ENCODE measurements at places on chromosomes 1 and 21.

DNA sequence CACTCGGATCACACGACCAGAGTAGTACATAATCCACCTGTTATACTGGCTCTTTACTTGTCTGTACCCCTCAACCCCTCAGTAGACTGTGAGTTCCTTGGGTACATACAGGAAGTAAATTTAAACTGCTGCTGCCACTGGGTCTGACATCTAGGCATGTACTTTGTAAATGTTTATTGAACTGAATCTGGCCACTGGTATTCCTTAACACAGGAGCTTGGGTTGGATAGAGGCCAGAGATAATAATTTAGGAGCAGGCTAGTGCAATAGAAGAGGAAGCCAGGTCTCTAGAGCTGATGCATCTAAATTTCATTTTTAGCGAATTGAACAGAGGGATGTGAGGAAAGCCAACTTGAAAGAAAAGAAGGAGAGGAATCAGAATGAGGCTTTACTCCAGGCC, 12.4 kb downstream of the TTC4 start:
- no peak for DNase-seq

DNA sequence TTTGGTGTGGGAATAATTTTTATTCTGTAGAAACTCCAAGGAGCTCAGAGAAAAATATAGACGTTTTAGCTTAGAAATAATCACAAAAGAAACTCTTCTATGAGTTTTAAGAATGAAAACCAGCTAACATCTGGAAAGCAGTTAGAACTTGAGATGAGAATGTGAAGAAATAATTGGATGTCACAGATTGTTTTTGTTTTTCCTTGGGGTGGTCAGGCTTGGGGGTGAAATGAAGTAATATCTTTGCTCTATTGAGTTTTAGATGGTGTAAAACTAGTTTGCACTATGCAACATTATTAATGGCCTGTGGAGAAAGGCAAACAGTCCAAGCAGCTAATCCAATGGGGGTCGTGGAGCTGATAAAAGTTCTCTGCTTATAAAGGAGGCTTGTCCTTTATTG, 101.2 kb downstream of the FMN2 start:
- DNase-seq = no peak

- peak; percentile 28 for DNase-seq
These were observed 65.2 kb upstream of the TARBP1 start for GRCh38 chr1:234544087-234544579.

- no peak for DNase-seq
These were observed 221.9 kb upstream of the DUSP10 start for GRCh38 chr1:221963742-221964141.

DNA sequence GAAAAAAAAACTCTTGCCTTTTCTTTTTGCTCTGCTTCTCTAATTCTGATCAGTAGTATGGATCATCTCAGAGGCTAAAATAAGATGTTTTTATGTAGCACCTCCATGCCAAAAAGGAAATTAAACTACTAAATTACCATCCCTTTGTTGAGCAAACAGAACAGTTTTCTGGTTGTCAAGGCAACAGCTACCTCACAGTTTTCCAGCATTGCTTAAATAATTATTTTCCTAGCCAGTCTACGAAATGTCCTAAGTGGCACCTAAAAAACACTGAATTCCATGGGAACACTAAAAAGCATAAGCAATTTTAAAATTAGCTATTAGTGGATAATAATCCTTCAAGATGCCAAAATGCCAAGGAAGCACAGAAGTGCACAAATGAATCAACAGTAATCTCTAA, 61.7 kb downstream of the ARID4B start:
- DNase-seq = no peak

GRCh38 chr1:109118089-109118488, 4.2 kb downstream of the ELAPOR1 start:
- no peak for DNase-seq

DNA sequence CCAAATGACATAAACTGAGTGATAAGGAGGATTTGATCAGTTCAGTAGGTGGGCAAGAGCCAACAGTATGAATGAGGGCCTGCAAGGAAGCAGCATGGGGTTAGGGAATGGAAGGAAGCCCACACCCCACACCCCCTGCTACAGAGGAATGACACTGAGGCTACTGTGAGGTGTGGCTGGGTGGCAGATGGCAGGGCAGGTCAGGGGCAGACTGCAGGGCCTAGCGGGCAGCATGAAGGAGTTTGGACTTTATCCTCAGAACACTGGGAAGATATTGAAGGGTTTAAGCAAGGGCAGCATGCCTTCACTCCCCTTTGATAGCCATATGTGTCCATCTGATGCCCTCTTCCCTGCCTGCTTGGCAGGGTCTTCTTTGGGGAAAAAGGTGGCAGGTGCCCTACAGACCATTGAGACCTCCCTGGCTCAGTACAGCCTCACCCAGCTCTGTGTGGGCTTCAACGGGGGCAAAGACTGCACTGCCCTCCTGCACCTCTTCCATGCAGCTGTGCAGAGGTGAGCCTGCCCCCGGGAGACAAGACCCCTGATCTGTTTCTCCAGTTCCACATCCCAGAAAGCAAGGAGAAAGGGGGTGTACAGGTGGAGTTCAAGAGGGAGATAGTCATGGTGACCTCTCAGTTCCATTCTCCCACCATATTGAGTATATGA, 4.1 kb upstream of the LENEP start:
- DNase-seq = no peak

GRCh38 chr1:22428672-22429071, 23.0 kb upstream of the ZBTB40 start:
- DNase-seq = no peak

GRCh38 chr1:160707236-160708064, 4.2 kb downstream of the CD48 start:
- DNase-seq = no peak

DNA sequence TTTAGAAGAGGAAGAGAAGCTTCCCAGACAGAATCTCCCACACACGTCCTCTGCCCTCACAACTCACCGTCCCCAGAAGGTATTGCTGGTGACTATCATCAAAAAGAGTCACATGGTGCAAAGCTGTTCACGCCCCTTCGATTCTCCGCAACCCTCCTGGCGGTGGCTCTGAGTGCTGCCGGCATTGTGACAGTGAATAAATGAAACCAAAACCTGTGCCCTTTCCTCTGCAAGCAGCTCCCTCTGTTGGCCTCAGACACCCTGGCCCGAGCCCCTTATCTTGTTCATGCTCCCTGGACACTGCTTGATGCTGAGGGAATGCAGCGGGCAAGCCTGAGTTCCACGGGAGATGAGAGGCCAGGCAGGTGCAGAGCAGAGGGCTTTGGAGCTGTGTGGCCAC, 510.3 kb downstream of the NPHP4 start:
- DNase-seq = peak; percentile 76

- no peak for DNase-seq
These were observed 27.1 kb upstream of the DISP1 start for GRCh38 chr1:222787729-222788128.

DNA sequence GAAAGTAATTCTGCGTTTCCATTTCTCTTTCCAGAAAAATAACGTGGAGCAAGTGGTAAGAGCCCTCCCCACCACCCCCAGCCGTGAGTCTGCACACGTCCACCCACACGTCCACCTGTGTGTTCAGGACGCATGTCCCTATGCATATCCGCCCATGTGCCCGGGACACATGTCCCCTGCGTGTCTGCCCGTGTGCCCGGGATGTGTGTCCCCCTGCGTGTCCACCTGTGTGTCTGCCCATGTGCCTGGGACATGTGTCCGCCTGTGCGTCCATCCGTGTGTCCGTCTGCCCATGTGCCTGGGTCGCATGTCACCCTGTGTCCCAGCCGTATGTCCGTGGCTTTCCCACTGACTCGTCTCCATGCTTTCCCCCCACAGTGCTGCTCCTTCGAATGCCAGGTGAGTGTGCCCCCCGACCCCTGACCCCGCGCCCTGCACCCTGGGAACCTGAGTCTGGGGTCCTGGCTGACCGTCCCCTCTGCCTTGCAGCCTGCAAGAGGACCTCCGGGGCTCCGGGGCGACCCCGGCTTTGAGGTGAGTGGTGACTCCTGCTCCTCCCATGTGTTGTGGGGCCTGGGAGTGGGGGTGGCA, 5.6 kb downstream of the COL6A1 start:
- DNase-seq = no peak

GRCh38 chr1:45654540-45655280, 30.9 kb upstream of the CCDC17 start:
- DNase-seq = no peak

- no peak for DNase-seq
These were observed 139.1 kb downstream of the KAZN start for GRCh38 chr1:14737561-14738094.

GRCh38 chr1:87089823-87090222, 175.4 kb downstream of the HS2ST1 start:
- DNase-seq = no peak

- no peak for DNase-seq
These were observed 268.5 kb downstream of the BRINP2 start for GRCh38 chr1:177439301-177439700.

- DNase-seq = peak; percentile 78
These were observed at the start of gene MINDY1 for GRCh38 chr1:151006327-151007052. TSS of gene MINDY1 (minus strand) at chr1:151006902. CDS start at chr1:151002617, 4,285 bp downstream.

- DNase-seq = peak; percentile 40
These were observed 42.8 kb downstream of the POFUT2 start for GRCh38 chr21:45244799-45245340.

DNA sequence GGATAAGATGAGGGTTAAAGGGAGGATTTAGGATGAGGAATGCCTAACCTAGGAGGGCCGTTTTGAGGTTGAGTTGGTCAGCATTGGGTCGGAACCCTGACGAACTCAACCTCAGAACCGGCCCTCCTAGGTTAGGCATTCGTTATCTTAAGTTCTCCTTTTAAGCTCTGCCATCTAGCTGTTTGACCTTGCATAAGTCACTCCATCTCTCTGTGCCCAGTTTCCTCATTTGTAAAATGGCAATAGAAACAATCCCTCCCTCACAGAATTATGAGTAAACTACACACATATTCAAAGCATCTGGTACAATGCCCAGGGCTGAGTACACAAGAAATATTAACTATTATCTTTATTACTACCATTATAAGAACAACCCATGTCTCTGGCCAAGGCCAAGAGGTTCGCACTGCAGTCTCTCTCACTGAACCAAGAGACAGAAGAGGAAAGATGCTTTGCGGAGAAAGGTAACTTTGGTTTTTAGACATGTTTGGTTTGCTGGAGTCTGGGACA, 4.8 kb downstream of the ABCB10 start:
- no peak for DNase-seq

DNA sequence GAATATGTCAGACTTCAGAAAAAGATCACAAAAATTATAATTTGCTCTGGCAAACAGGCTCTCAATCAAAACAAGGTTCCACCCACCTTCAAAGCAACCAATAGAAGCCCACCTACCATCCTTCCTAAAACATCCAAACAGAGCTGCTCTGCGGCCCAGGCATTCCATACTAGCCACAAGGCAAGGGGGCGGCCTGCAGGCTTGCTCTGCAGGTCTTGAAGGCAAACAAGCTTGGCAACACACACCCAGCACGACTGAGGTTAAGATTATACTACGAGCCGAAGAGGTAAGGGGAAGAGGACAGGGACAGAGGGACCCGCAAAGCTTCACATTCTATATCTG, 207.3 kb downstream of the SLC45A1 start:
- DNase-seq = peak; percentile 66

DNA sequence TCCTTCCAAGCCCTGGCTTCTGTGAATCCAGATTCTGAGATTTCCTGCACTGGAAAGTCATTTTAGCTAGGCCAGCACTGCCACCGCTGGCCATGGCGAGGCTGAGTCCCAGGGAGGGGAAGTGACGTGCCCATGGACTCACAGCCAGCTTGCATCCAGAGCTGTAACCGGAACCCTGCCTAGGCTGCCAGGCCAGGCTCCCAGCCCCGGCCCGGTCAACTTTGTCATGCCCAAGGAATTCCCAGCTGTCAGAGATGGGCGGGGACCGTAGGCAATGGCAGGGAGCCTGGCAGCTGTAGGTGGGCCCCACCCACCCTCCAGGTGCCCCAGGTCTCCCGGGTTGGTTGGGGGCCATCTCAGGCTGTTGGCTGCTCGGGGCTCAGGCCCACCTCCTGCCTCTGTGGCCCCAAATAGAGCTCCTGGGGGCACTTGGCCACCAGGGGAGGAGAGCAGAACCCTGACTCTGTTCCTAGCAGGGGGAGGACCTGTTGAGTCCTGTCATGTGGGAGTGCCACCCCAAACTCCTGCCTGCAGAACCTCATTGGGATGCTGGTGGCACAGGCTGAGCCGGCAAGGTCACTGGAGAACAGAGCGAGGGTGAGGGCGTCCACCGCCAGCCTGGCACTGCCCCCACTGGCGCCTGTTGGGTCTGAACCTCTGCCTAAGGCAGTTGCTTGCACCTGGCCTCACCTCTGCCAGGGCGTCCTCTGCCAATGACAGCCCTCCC, 57.8 kb downstream of the FOXO6 start:
- DNase-seq = no peak

DNA sequence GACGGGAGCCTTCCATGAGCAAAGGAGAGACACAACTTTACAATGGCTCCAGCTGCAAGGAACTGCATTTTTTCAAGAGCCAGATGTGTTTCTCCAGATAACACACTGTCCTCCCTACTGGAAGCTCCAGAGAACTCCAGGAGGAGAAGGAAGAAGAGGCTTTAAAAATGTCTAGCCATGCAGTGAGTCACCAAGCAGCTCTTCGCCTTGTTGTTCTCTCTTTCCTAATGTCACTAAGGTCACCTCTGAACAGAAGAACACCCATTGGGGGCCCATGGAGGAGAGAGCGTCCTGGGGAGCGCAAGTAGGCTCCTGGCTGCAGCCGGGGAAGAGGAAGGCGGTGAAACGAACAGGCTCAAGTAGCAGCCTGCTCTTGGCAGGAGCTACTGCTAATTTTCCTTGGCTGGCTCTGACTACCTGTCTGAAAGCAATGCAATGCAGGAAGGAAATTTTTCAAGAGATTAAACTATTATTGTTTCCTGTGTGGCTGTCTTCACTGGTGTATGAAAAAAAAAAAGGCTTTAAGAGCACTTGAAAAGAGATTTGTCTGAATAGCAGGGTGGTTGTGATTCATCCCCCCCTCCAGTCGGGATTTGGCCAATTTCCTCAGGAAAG, 321.9 kb downstream of the SETD4 start:
- no peak for DNase-seq

DNA sequence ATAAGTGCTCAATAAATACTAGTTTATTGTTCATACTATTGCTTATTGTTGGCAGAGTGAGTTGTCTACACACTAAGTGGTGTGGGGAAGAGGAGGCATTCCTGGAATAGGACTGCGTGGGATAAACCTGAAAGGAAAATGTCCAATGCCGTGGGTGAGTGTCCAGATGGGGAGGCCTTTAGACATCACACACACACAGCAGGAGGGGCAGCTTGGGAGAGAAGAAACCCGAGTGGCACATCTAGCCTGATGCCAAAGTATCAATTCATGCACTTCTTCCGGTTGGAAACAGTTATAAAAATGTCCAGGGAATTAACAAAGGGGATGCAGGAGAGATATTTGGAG, 27.3 kb downstream of the CCN1 start:
- no peak for DNase-seq

- no peak for DNase-seq
These were observed 4.5 kb downstream of the CDKN2C start for GRCh38 chr1:50974618-50974935.
